ENCODE measurements at places on chromosomes 5 and 9. TPM values are rescaled to one million over a fixed set of nuclear protein-coding genes. Genes with fewer than 3 reads are reported as not detected.
A peak's percentile ranks its signal among the peaks of the same experiment; 100 is the strongest.

DNA sequence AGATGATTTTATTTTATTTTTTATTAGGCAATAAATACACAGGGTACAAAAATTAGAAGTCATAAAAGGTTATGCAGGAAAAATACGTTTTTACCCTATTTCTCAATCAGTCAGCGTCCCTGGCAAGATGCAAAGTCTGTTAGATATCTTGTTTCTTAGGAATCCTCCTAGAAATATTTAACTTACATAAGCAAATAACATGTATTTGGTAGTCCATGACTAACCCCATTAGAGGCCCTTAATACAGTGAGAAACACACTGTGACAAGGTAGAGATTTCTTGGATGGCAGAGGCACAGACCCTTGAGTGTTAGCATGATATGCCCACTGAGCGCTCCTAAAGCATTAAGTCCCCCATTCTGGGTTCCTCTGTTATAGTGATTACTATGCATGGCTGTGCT, 121.2 kb upstream of the ADAMTSL1 start:
- DNase-seq, result no peak
- no peak overlapping the region for H3K27ac ChIP-seq
- no peaks in the 10 kb centered on the region for H3K4me1 ChIP-seq
- no peaks in the 10 kb centered on the region for H3K27me3 ChIP-seq
- H3K36me3 ChIP-seq, result no peaks in the 10 kb centered on the region

The MSX2 gene
- 2.2 TPM for total RNA-seq

DNA sequence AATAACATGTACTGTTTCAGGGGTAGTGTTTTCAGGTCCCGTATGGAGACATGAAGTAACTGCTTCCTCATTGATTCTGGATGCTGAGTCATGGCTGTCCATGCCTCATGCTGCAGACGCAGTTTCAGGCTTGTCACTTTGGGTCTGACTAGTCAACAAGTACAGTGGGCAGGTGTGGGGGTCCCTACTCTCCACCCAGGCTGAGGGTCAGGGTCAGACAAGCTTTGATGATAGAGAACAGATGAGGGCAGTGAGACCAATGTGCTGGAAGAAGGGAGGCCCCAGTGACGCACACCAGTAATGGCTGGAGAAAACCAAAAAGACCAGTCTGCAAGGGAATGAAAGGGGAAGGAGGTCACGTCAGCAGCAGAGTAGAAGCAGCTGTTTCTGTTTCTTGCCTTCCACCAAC, 80.0 kb upstream of the NFIL3 start:
- peaks cover 4% of the 10 kb centered on the region for H3K4me1 ChIP-seq
- no peak overlapping the region for H3K27ac ChIP-seq
- H3K4me3 ChIP-seq, result no peak overlapping the region
- H3K36me3 ChIP-seq, result no peaks in the 10 kb centered on the region
- DNase-seq, result peak; percentile 48

The PCDHGA4 gene
- total RNA-seq, result 5.4 TPM

- H3K4me1 ChIP-seq, result no peaks in the 10 kb centered on the region
- H3K27ac ChIP-seq, result no peak overlapping the region
- no peak for DNase-seq
- no peak overlapping the region for H3K4me3 ChIP-seq
- H3K27me3 ChIP-seq, result no peaks in the 10 kb centered on the region
These were observed 742.0 kb upstream of the RGMB start for GRCh38 chr5:98031496-98031895.

The SPINK13 gene
- not detected for total RNA-seq

The SRD5A1 gene
- total RNA-seq, result 9.7 TPM

- H3K36me3 ChIP-seq, result no peaks in the 10 kb centered on the region
- H3K27me3 ChIP-seq, result peaks cover 7% of the 10 kb centered on the region
- no peak overlapping the region for H3K4me3 ChIP-seq
- no peak overlapping the region for H3K27ac ChIP-seq
- no peaks in the 10 kb centered on the region for H3K4me1 ChIP-seq
These were observed 11.3 kb downstream of the CTXN3 start for GRCh38 chr5:127660047-127660733.

DNA sequence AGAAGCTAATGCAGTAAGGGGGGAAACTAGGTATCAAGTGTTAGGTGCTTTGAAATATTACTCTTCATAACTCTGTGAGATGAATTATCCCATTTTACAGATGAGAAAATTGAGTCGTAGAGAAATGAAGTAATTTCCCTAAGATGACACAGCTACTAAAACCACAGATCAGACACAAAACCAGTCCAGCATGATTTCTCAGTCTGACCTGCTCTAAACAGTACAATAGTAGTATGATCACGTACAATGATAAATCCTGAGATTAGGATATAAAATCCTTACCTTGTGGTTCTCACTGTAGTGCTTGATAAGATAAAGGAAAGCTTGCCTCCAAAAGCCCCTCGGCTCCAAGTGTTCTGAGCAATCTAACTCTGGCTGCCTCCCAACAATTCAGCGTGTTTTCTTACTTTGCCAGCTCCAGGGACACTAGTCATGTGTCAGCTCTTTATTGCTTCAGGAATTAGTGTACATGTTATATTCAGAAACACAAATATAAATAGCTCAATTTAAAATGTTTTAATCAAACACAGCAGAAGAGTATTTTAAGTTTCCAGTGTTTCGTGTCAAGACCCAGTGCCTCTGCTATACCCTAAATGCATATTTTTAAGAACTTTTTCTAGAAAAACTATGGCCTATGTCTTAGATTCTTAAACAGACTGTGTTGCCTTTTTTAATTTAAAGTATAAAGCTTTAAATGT, 243.6 kb downstream of the DENND1A start:
- no peaks in the 10 kb centered on the region for H3K4me1 ChIP-seq
- H3K36me3 ChIP-seq, result no peaks in the 10 kb centered on the region
- H3K4me3 ChIP-seq, result no peak overlapping the region
- DNase-seq, result peak; percentile 32
- no peak overlapping the region for H3K27ac ChIP-seq
- no peaks in the 10 kb centered on the region for H3K27me3 ChIP-seq

DNA sequence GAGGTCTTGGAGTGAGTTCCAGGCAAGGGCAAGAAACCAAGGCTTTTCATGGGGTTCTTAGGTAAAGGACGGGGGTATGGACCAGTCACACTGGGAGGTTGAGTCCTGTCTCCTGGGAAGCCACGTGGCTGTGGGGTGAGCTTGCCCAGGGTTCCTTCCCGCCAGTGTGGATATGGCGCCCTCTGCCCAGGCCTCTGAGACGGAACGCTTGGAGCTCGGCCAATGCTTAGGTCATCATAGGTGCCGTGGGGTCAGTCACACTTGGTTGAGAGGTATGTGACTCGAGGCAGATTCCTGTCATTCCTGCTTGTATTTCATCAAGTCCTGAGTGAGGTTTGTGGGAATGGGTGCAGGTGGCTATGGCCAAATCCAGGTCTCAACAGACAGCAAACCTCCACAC, 46.2 kb downstream of the TENT4A start:
- H3K27ac ChIP-seq, result no peak overlapping the region
- H3K4me1 ChIP-seq, result no peaks in the 10 kb centered on the region
- H3K4me3 ChIP-seq, result no peak overlapping the region
- H3K36me3 ChIP-seq, result peaks cover 31% of the 10 kb centered on the region

DNA sequence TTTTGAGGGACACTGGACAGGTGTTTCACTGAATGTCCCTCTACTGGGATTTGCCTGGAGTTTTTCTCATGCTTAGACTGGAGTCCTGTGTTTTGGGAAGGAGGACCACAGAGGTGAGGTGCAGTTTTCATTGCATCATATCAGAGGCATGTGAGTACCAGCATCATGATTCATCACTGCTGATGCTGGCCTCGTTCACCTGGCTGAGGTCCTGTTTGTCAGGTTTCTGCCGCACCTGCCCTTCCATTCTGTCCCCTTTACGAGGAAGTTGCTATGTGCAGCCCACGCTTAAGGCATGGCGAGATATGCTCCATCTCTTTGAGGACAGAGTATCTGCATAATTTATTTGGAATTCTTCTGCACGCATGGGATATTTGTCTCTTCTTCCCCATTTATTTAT, 162.1 kb downstream of the TENT4A start:
- no peaks in the 10 kb centered on the region for H3K36me3 ChIP-seq
- no peak overlapping the region for H3K27ac ChIP-seq
- H3K4me1 ChIP-seq, result no peaks in the 10 kb centered on the region
- H3K27me3 ChIP-seq, result no peaks in the 10 kb centered on the region

- DNase-seq, result peak; percentile 68
- H3K4me3 ChIP-seq, result no peak overlapping the region
- no peaks in the 10 kb centered on the region for H3K27me3 ChIP-seq
These were observed 10.6 kb upstream of the P4HA2 start for GRCh38 chr5:132238169-132238744.

GRCh38 chr5:61200582-61201155, 38.4 kb upstream of the SMIM15 start:
- no peaks in the 10 kb centered on the region for H3K27me3 ChIP-seq
- H3K27ac ChIP-seq, result no peak overlapping the region
- no peaks in the 10 kb centered on the region for H3K36me3 ChIP-seq
- peaks cover 2% of the 10 kb centered on the region for H3K4me1 ChIP-seq
- DNase-seq, result peak; percentile 26
- no peak overlapping the region for H3K4me3 ChIP-seq

DNA sequence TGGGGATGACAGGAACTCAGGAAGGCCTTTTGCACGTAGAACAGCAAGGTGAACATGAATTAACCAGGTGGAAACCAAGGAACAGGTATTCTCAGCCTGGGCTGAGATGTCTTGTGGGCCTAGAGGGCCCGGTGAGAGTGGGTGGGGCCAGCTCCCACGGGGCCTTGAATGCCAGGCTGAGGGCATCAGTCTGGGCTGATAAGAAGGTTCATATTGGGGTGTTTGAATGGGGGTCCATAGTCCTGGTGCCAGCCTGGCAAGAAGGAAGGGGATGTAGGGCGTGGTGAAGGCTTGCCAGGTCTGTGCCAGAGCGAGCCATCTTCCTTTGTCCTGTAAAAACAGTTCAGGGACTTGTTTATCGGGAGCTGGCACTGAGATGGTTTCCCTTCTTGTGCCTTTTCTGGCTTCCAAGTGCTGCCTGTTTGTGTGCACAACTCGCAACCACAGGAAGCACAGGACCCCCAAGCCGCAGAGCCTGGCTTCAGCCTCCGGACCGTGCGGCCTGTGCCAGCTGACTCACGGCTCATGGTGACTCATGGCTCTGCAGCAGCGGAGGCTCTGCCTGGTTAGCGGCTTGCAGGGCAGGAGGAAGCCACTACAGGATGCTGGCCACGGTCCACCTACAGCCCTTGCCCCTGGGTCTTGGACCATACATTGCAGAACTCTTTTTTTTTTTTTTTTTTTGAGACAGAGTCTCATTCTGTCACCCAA, 2.4 kb downstream of the CARD19 start:
- H3K4me3 ChIP-seq, result no peak overlapping the region
- H3K27me3 ChIP-seq, result no peaks in the 10 kb centered on the region
- DNase-seq, result peak; percentile 98
- peak overlapping the region; percentile 98 for H3K27ac ChIP-seq

GRCh38 chr5:126987271-126987899, 43.0 kb downstream of the MARCHF3 start:
- H3K27ac ChIP-seq, result no peak overlapping the region
- H3K36me3 ChIP-seq, result no peaks in the 10 kb centered on the region
- DNase-seq, result no peak

The KIF24 gene
- total RNA-seq, result 2.5 TPM

All from IMR-90 (cell line).